NCI-H2171 treated with DMSO at 0.1 percent for 48 hours (cell line): ENCODE measurements at places on chromosomes 1 and 21.

GRCh38 chr1:222680080-222680479 is 32.2 kb downstream of the AIDA start:
- DNase-seq: peak; percentile 63

DNA sequence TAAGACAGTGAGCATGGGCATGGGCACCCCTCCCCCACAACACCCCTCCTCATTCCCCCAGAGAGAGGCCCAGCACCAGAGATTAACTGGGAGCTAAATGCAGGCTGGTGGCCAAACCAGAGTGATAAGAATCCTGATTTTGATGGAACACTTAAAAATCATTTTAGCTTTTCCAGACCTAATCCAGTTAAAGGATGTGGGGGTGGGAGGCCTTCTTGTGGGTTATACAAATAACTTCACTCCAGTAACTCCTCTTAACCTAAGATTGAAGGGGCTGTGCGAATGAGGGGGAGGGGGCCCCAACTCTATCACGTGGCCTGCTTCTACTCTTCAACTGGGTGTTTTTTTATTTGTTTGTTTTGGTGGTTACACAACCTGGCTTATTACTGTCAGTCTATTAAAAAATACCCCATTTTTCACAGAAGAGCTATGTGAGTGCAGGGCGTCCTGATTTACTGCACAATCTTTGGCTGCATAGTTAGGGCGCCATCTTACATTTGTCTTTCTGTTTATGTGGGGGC is 398.1 kb upstream of the LYPLAL1 start:
- DNase-seq: no peak

DNA sequence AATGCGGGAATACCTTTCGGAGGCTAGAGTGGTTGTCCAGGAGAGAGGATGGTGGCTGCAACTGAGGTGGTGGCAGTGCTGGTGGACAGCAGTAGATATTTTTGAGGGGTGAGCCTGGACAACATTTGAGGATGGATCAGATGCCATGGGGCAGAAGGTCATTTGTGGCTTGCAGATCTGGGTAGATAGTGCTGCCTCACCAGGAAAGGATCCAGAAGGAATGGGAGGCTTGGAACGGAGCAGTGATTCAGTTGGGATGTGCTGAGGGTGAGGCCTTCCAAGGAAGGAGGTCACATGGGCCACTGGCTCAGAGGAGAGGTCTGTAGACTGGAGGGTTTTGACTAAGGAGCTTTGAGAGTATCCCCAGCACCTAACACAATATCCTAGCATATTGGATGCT is 110.8 kb upstream of the KAZN start:
- DNase-seq: no peak

GRCh38 chr21:37800456-37801061 is 115.7 kb downstream of the KCNJ6 start:
- no peak for DNase-seq

- no peak for DNase-seq
Observed at GRCh38 chr1:106223213-106223612, 833.3 kb upstream of the PRMT6 start.

DNA sequence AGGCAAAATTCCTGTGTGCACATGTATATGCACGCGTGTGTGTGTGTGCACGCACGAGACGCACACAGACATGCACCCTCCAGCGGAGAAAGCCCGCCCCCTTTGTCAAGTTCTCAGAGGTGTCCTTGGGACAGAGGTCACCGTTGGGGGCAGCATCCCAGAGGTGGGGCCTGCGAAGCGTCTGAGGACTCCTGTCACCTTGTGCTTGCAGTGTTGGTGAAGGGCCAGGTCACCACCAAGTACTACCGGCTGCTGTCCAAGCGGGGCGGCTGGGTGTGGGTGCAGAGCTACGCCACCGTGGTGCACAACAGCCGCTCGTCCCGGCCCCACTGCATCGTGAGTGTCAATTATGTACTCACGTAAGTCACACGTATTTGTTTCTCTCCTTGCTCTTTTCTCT is 42.6 kb downstream of the SIM2 start:
- no peak for DNase-seq
